ENCODE measurements at places on chromosomes 5 and 9.

DNA sequence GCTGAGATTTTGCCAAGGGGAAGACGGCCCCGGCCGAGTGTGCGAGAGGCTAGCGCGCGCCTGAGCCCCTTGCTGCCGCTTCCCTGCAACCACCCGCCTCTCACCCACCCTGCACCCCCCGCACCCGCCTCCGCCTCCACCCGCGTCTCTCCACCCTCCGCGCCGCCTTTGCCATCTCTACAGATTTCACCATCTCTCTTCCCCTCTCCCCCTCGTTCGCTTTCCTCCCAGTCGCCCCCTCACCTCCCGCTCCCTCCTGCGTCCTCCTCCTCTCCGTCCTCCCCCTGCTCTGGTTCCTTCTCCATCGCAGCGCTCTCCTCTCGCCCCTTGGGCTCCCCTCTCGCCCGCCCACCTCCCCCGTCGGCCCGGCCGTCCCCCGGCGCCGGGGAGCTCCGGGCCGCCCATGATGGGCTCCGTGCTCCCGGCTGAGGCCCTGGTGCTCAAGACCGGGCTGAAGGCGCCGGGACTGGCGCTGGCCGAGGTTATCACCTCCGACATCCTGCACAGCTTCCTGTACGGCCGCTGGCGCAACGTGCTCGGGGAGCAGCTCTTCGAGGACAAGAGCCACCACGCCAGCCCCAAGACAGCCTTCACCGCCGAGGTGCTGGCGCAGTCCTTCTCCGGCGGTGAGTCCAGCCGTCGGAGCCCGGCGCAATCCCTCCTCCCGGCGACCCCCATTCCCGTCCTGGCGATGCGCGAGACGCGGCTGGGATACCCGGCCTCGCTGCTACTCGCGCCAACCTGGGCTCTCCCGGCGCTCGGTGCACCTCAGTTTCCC, at the start of gene PRDM12:
PRDM12 (plus strand) TSS at position 344 of the 778 bp plus-strand sequence; CDS start at position 404, 60 bp downstream.
- DNase-seq = no peak

DNA sequence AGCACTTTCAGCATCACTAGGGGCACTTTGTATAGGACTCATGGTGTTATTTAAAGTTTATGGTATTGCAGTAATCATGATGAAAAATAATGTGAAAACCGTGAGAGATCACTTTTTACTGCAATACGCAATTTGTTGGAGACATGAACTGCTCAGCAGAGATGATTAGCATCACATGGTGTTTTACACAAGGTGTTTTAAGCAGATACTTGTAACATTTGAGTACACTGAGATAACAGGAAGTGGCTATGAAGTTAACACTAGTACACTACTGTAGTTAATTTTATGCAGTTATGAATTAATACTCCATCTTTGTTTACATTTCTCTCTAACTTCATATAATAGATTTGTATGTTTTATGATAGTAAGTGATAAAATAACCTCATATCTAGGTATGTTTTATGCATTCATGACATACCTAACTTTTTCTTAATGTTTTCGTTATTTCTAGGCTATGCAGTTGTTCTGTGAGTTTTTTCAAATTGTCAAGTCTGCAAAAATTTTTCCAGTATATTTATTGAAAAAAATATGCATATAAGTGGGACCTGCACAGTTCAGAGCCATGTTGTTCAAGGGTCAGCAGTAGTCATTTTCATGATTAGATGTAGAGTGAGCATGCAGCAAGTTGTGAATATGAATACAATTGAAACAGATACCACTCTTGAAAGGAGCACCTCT, 13.0 kb downstream of the SUB1 start:
- DNase-seq = no peak

- DNase-seq = no peak
These were observed 99.2 kb upstream of the TRIM32 start for GRCh38 chr9:116587919-116588318.

DNA sequence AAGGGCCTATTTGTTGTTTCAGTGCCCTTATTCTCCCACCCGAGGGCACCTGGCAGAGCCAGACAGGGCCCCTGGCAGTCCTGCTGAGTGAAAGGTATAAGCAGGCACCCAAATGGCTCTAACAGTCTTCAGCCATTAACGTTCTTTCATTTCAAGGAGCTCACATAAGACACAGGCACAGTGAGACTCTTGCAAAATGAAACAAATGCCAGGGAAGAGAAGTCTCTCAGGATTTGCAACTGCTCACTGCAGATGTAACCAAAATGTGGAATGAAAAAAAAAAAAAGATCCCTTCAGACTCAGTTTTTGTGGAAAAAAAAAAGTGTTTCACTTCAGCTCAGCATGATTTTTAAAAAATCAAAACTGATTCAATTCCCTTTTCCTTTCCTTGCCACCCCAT, 155.4 kb upstream of the LHFPL2 start:
- DNase-seq = no peak

All from NCI-H146 (cell line).